Liver (tissue), 10 donors: ENCODE measurements at places on chromosomes 5 and 9. TPM values are rescaled to one million over a fixed set of nuclear protein-coding genes. Genes with fewer than 3 reads are reported as not detected.

The GRM6 gene
- 0.23 TPM for total RNA-seq

The CTNND2 gene
- 0.50 TPM for total RNA-seq

DNA sequence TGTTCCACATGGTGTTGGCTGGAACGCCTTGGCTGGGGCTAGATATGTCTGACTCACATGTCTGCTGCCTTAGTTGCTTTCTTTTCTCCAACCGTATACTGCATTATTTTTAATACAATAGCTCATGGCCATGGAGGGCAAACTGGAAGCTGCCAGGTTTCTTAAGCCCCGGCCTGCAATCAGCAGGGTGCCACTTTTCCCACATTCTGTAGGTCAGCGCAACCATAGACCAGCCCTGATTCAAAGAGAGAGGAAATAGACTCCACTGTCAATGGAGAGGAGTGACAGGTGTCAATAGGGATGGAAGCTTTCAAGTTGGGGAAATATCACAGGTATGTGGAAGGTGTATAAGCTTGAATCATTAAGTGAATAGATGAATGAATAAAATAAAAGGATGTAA lies 60.5 kb downstream of the TARS1 start:
- no peak overlapping the region for H3K27ac ChIP-seq
- no peaks in the 10 kb centered on the region for H3K36me3 ChIP-seq
- no peaks in the 10 kb centered on the region for H3K4me1 ChIP-seq
- no peak for DNase-seq
- H3K4me3 ChIP-seq = no peak overlapping the region

- no peaks in the 10 kb centered on the region for H3K36me3 ChIP-seq
- peaks cover 37% of the 10 kb centered on the region for H3K4me1 ChIP-seq
- H3K27me3 ChIP-seq = no peaks in the 10 kb centered on the region
- no peak for DNase-seq
These were observed 3.6 kb downstream of the AK1 start for GRCh38 chr9:127873886-127874285.

- no peaks in the 10 kb centered on the region for H3K36me3 ChIP-seq
- no peaks in the 10 kb centered on the region for H3K27me3 ChIP-seq
- H3K27ac ChIP-seq = no peak overlapping the region
- no peaks in the 10 kb centered on the region for H3K4me1 ChIP-seq
- no peak overlapping the region for H3K4me3 ChIP-seq
- no peak for DNase-seq
These were observed 47.9 kb downstream of the ALG2 start for GRCh38 chr9:99173570-99174504.

- H3K27me3 ChIP-seq = no peaks in the 10 kb centered on the region
- peaks cover 1% of the 10 kb centered on the region for H3K4me1 ChIP-seq
- no peak overlapping the region for H3K4me3 ChIP-seq
- no peak for DNase-seq
- peaks cover 68% of the 10 kb centered on the region for H3K36me3 ChIP-seq
These were observed 29.2 kb downstream of the STOM start for GRCh38 chr9:121340676-121341392.

- H3K27ac ChIP-seq = no peak overlapping the region
- H3K36me3 ChIP-seq = no peaks in the 10 kb centered on the region
- DNase-seq = no peak
These were observed 111.3 kb downstream of the STK32A start for GRCh38 chr5:147346006-147346561.

The SLCO6A1 gene
- not detected for total RNA-seq

The CAMK2A gene
- total RNA-seq = under 0.01 TPM

- no peak for DNase-seq
- no peak overlapping the region for H3K4me3 ChIP-seq
- H3K36me3 ChIP-seq = no peaks in the 10 kb centered on the region
- H3K4me1 ChIP-seq = peaks cover 14% of the 10 kb centered on the region
These were observed 43.0 kb downstream of the PARP8 start for GRCh38 chr5:50709471-50709870.

- no peak overlapping the region for H3K27ac ChIP-seq
- no peaks in the 10 kb centered on the region for H3K36me3 ChIP-seq
- no peaks in the 10 kb centered on the region for H3K4me1 ChIP-seq
- H3K27me3 ChIP-seq = no peaks in the 10 kb centered on the region
These were observed 81.9 kb upstream of the SLC30A5 start for GRCh38 chr5:69011910-69012309.

The PPP3R2 gene
- total RNA-seq = not detected

DNA sequence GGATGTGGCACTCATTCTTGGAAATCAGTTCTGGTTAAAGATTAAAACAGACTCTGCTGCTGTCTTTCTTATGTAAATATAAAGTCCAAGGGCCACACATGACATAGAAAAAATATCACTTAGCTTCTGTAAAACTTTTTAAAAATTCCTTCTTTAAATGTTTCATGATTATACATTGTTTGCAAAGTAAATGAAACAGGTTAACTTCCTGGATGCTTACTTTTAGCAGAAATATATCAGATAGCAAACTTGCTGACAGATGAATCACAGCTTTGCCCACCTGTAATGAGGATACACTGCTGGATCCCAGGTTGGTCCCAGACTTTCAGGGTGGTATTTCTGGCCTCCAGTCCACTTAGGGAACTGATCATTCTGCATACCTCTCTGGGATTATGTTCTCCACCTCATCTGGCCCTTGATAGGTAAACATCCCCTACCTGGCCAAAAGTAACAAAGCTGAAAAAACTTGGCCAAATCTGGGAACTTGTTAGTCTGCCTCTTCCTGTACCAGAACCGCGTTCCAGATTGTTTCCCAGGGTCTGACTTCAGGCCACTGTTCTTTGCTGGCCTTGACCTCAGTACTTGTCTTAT lies 340.5 kb downstream of the ADGRV1 start:
- no peaks in the 10 kb centered on the region for H3K36me3 ChIP-seq
- H3K27ac ChIP-seq = peak overlapping the region; percentile 95
- no peaks in the 10 kb centered on the region for H3K27me3 ChIP-seq
- H3K4me3 ChIP-seq = no peak overlapping the region

DNA sequence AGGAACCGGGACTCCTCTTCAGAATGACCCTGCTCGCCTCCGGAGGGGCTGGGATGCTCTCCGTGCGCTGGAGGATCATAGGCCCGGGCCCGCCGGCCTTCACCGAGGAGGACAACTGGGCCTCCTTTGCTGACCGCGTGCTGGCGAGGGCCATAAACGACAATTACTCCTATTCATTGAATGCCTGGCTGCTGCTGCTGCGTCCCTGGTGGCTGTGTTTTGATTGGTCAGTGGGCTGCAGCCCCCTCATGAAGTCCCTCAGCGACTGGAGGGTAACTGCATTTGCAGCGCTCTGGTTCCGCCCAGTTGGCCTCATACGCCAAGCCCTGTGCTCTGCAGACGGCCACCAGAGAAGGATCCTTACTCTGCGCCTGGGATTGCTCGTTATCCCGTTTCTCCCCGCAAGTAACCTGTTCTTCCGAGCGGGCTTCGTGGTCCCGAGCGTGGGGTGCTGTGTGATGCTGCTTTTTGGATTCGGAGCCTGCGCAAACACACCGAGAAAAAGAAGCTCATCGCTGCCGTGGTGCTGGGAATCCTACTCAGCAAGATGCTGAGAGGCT lies 16.6 kb downstream of the OR2V1 start:
- H3K4me3 ChIP-seq = no peak overlapping the region
- no peak overlapping the region for H3K27ac ChIP-seq

DNA sequence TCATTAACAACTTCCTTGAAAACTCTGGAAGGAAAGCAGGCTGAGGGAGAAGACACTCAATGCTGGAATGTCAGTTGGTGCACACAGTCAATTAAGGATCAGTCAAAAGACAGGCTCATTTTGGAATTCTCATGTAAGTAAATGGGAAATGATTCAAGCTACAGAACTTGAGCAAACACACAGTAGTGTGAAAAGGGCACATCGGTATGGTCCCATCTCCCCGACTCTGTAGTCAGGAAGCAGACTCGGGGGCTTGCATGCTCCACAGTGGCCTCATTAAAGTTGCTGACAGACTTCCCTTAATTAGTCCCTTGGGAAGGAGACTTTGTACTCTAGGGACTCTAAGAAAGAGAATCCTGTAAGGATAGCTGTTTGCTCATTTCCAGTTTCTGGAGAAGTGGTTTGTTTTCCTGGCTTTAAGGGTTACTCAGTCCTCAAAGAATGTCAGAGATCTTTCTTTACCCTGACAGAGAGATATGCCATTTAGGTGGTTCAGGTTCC lies 339.2 kb downstream of the ADAMTS6 start:
- H3K4me3 ChIP-seq = no peak overlapping the region
- H3K27ac ChIP-seq = no peak overlapping the region
- no peaks in the 10 kb centered on the region for H3K36me3 ChIP-seq
- no peaks in the 10 kb centered on the region for H3K27me3 ChIP-seq

DNA sequence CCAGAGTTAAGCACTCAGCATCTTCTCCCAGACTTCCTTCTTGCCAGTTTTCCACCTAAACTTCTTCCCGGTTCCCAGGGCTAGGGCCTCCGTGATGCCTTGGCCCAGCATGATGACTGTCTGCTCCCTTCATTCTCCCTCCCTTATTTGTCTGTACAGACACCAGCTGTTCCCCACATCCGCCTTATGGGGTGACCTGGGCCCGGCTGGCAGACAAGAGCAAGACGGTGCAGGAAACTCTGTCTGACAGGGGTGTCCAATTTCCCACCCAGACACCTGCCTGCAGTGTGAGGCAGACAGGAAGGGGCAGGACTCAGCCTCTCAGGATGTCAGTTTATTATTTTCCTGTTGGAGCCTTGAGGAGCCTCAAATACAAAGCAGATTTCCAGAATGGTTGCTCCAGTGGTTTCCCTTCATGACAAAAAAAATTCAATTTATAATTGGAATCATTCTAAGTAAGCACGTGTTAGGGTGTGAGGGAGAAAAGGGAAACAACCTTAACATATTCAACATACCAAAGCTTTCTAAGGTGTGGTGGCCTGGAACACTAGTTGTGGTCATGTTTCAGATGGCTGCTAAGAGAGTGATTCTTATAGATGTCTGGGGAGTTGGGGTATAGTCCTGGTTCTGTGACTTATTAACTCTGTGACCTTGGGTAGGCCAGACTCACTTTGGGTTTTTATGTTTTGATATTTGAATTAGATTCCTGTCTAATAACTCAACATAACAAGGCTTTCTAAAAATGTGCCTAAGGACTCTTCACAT lies 234.5 kb downstream of the PAPPA start:
- no peaks in the 10 kb centered on the region for H3K36me3 ChIP-seq
- H3K27ac ChIP-seq = no peak overlapping the region
- no peaks in the 10 kb centered on the region for H3K27me3 ChIP-seq
- no peaks in the 10 kb centered on the region for H3K4me1 ChIP-seq
- no peak for DNase-seq

The FAT2 gene
- total RNA-seq = not detected

- H3K4me3 ChIP-seq = no peak overlapping the region
- H3K36me3 ChIP-seq = no peaks in the 10 kb centered on the region
- no peaks in the 10 kb centered on the region for H3K4me1 ChIP-seq
- no peak for DNase-seq
- H3K27me3 ChIP-seq = no peaks in the 10 kb centered on the region
- no peak overlapping the region for H3K27ac ChIP-seq
These were observed 111.7 kb upstream of the CXCL14 start for GRCh38 chr5:135690466-135690865.

- peaks cover 6% of the 10 kb centered on the region for H3K4me1 ChIP-seq
- no peaks in the 10 kb centered on the region for H3K27me3 ChIP-seq
- no peak overlapping the region for H3K27ac ChIP-seq
- DNase-seq = no peak
These were observed 29.8 kb downstream of the TARS1 start for GRCh38 chr5:33470544-33470943.
